ENCODE measurements at places on chromosomes 5 and 9.

DNA sequence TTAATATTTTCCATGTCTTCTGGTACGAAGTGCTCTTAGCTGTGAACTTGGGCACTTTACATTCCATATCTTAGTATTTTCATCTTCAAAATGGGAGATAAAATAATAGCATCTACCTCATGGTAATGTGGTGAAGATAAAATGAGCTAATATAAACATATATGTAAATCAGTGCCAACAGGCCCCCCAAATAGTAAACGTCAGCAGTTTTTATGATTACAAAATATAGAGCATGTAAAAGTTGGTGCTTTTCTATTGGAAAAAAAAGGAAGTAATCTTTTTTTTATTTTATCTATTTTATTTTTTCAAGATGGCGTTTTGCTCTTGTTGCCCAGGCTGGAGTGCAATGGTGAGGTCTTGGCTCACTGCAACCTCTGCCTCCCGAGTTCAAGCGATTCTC lies 291.1 kb upstream of the PRDM9 start:
- no peak for DNase-seq

- DNase-seq, result no peak
Observed at GRCh38 chr5:83552275-83552674, 80.7 kb downstream of the VCAN start.

- DNase-seq, result peak; percentile 68
Observed at GRCh38 chr5:176653401-176654385, 6.4 kb downstream of the TSPAN17 start.

GRCh38 chr5:118596255-118596654 lies 392.1 kb downstream of the DTWD2 start:
- no peak for DNase-seq

DNA sequence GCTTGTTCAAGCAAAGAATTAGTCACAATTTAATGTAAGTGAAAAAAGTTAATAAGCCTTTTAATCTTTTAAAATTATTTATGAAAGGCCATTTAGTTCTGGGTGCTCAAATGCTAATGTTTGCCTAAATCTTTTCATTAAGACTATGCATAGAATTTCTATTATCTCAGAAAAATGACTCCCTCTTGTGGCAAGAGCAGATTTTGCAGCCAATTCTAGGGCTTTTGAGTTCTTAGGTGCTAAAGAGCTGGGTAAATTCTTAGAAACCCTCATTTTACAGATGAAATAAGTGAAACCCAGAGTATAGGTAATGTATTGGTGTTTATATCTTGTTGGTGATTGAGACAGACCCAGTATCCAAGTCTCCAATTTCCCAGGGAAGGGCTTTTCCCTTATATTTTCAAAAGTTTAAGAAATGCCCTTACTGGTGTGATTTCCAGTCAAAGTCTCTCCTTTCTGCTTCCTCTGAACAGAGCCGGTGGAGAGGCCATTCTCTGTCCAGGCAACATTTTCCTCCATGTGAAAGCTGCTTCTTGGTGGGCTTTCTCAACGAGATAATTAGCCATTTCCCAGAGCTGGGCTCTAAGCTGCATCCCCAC lies 24.1 kb upstream of the PCSK5 start:
- peak; percentile 41 for DNase-seq

- DNase-seq, result no peak
Observed at GRCh38 chr9:136198605-136199083, 6.3 kb downstream of the LHX3 start.

All from activated CD4-positive, alpha-beta T cell treated with anti-CD3 and anti-CD28 coated beads, Interleukin-2, amount 50 U/mL, for 24 hours (primary cell).